ENCODE measurements at places on chromosomes 1 and 21.

GRCh38 chr21:15667010-15667409, 62.8 kb upstream of the USP25 start:
- DNase-seq = no peak

DNA sequence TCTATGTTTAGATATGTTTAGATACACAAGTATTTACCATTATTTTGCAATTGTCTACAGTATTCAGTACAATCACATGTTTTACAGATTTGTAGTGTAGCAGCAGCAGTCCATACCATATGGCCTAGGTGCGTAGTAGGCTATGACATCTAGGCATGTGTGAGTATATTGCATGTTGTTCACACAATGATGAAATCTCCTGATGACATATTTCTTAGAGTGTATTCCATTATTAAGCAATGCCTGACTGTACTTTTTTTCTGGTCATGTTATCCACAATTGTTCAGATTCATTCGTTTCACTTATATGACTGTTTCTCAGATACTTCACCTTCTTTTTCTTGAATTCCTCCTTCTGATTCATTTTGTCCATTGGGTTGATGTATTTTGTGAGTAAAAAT, 9.9 kb upstream of the BACE2 start:
- no peak for DNase-seq

GRCh38 chr1:156923670-156924477, 3.4 kb downstream of the LRRC71 start:
- DNase-seq = no peak

DNA sequence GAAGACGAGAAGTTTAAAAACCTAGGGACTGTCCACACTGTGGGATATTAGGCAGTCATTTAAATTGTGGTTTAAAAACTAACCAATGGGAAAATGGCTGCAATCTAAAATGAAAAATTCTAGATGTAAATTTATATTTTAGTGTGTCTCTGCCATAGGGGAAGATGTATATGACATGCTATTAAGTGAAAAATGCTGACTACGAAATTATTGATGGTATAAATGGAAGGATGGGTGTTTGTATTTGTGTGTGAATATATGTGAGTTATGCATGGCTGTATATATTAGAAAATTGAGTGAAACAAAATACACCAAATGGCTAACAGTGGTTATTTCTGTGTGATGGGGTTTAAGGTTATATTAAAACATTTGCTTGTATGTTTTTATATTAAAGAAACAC, 260.7 kb downstream of the AJAP1 start:
- no peak for DNase-seq

DNA sequence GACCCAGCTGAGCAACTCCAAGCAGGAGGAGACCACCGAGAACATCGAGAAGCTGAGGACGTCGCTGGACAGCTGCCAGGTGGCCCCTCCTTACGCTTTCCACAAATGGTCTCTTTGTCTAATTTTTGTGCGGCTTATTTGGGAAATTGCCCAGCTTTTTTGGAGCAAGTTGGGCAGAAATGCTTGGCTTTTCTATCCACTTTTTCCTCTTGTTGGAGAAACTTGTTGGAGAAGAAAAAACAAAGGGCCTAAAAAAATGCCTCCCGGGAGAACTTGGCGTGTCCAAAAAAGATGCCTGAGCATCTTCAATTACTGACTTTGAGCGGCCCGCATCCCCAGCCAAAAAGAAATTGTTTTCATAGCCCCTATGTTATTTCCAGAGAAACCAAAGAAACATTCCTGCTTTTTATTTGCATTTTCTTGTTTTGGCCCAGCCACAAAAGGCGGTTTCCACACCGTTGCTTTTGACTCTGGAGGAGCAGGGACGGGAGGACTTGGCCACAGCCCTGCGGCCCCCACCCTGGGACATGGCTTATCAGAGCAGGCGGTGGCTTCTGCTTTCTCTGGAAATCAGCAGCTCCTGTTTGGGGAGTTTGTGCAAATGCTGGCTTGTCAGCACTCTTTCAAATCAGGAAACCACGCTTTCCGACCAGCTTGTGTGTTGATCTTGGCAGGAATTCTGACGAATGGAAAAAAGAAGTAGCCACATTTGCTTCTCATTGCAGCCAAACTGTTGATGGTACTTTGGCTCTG, 81.2 kb upstream of the EFHD2 start:
- no peak for DNase-seq

GRCh38 chr1:168833362-168833761, 104.4 kb upstream of the DPT start:
- no peak for DNase-seq

- no peak for DNase-seq
Measured at GRCh38 chr1:119713749-119714456, 2.2 kb downstream of the PHGDH start.

GRCh38 chr21:42565886-42566523, 52.4 kb downstream of the SLC37A1 start:
- no peak for DNase-seq

DNA sequence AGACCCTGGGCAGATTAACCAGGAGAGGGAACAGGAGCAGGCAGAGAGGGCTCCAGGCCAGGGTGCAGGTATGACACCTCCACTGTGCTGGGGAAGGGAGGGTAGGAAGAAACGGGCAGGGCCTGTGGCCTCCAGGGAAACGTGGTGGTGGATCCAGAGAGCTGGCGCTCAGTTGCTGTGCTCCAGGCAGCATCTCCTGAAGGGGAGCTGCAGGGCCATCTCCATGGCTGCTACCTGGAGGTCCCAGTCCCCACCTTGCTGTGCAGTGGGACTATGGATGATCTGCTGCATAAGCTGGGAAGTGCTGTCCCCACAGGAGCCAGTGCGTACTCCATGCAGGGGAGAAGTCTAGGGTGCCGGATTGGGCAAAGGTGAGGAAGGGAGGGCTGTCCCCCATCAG, 125.9 kb upstream of the RUNX3 start:
- no peak for DNase-seq

DNA sequence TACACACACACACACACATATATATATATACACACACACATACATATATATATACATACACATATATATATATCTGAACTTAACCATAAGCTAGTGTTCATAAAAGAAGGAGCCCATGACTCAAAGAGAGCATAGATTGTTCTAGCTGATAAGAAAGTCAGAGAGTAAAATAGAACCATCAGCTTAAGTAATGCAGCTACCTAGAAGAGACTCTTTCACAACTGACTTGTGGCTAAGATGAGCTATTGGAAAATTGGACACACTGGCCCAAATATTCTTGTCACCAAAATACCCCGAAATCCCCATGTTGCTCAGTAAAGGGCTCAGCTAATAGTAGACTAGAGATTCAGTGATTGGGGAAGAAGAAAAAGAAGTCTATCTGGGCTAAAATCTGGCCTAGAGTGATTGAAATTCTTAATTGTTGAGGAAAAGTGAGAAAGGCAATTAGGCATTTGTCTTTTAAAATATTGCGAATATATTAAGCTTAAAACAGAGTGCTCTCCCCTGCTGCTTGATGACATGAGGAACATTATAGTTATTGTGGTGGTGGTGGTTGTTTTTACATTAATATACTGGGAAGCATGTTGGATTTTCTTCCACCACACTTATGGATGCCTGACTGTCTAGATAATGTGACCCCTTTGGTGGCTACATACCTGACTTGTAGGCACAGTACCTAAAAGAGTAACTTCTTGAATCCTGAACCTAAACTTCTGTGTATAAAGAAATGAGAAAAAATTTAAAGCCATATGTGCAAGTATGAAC, 6.3 kb downstream of the SLAMF1 start:
- DNase-seq = no peak

DNA sequence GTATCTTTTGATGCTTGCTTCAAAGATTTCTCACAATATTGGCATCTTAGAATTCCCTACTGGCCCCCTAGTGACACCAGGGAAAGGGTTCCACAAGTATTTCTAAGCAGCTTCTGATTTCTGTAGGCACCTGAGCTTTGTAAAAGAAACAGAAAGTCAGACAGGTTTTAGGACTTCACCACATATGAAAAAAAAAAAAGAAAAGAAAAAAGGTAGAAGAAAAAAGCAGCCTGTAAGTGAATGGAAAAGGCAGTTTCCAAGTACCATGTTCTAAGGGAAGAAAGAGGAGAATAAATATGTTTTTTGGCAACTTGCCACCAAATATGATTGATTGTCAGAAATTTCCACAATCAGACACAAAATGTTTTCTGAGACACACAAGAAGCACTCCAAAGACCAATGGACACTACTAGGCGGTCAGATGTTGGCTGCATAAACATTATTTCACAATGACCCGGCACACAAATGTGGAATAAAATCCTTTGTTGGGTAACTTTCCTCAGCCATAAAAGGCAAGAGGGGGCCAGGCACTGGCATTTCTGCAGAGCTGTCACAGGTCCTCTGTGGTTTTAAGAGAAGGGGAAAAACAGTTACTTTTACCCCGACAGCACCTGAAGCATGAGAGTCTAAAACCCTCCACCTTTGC, 12.7 kb upstream of the CPLANE2 start:
- no peak for DNase-seq

- DNase-seq = no peak
Measured at GRCh38 chr1:212518188-212519054, 85.7 kb downstream of the NENF start.

DNA sequence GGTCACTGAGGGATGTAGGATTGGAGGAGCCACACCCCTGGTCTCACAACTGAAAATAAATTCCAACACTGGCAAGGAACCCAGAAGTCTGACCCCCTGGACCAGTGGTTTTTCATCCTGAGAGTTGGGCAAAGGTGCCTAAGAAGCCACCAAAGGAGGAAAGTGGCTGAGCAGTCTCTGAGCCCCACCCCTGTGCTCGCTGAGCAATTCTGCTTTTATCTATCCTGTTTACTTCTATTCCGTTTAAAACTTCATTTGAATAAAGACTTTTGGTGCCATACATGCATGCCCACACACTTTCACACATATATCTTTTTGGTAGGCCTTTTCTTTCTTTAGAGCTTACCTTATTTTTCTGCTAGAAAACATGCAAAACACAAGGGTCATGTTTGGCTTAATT, 13.9 kb upstream of the CD53 start:
- DNase-seq = no peak

- DNase-seq = no peak
Measured at GRCh38 chr1:205205055-205205454, 6.4 kb downstream of the DSTYK start.

DNA sequence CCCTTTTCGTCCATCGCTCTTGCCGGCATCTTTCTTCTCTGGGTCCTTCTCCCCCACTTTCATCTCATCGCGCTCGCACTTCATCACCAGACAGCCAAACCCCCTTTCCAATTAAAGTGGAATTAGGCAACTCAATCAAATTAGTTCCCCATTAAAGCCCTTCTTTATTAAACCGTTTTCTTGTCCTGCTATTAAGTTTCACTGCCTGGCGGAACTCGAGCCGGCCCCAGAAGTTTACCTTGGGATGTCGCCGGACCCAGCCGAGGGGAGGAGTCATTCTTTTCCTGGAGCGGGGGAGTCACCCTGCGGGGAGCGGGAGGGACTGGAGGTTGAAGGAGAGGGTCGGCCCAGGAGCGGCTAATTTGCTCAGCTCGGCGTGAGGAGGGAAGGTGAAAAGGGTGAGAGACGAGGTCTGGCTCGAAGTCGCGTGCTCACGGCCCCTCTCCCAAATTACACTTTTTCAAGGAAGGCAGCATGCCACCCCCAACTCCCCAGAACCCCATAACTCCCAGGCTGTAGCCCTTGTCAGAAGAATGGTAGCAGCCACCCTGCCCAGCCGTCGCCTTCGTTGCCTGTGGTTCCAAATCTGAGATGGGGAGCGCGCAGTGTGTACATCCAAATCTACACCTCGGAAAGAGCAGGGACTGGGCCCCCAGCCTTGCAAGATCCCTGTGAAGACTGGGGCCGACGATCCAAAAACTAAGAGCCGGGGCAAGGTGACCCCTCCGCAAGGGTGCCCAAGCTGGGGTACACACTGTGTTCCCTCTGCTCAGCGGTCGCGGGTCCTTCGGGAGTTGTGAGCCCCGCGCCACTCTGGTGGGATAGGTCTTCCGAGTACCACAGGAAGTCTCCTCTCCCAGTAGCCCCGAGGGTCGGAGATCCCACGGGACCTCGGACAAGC, 6.4 kb downstream of the DMRTA2 start:
- DNase-seq = no peak

- no peak for DNase-seq
Measured at GRCh38 chr1:59433440-59433813, 136.5 kb downstream of the FGGY start.

- no peak for DNase-seq
Measured at GRCh38 chr1:41540886-41541591, 56.6 kb upstream of the EDN2 start.

DNA sequence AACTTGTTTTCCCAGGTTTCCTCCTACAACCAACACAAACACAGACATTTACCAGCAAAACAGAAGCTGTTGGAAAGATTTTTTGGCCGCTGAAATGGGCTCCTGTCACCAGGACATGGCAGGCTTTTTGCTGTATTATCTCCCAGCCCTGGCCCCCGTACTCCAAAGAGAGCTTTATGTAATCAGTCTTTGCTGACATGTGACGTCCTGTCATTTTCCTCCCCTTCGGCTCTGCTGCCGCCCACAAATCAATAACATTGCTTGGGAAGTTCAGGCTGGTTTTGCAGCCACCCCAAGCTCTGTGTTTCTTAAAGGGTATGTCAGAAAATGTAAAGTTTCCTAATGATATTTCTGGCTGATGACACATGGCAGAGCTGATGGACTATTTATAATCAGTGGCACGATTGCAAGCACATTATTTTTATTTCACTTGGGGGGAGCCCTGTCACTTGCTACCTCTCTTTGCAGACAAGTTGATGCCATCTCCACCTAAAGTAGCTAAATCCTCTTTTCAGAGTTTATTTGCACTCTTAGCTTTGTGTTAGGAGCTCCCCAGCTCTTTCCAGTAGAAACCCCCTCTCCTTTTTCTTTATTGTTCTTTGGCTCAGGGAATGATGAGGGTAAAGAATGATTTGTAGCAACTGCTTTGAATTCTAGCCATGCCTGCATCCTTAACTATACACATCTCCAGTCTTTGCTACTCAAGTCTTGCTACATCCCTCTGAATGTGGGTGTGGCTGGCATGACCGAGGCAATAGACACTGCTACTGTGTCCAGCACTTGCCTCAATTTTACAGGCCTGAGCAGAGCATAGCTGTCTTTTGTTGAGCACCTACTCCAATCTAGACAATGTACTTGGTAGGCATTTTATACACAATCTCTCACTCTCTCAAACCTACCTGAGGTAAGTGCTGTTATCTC, 67.3 kb downstream of the ELAVL4 start:
- DNase-seq = no peak

DNA sequence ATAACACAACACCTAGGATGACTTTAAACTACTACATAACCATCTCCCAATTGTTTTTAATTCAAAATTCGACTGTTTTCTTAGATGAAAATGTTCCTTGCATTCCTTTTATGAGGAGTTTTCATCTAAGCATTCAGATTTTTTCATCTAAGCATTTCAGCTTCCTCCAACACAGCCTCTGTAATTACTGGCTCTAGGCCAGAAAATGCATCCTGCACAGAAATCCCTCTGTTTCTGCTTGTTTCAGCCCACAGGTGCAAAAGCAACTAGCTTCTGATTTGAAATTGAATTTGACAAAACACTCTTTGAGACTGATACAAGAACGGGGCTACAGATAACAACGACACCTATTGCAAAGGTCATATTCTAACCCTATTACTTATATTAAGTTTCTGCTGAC, 90.4 kb downstream of the RGS21 start:
- DNase-seq = no peak
